ENCODE measurements at places on chromosomes 3 and 15. TPM values are rescaled to one million over a fixed set of nuclear protein-coding genes. Genes with fewer than 3 reads are reported as not detected.

Gene TGM4
- not detected for polyA plus RNA-seq

Gene PRICKLE2
- polyA plus RNA-seq = 19.6 TPM

Gene CCDC13
- 2.1 TPM for polyA plus RNA-seq

Gene SUCNR1
- polyA plus RNA-seq = 11.7 TPM

Gene A4GNT
- 1.7 TPM for polyA plus RNA-seq

DNA sequence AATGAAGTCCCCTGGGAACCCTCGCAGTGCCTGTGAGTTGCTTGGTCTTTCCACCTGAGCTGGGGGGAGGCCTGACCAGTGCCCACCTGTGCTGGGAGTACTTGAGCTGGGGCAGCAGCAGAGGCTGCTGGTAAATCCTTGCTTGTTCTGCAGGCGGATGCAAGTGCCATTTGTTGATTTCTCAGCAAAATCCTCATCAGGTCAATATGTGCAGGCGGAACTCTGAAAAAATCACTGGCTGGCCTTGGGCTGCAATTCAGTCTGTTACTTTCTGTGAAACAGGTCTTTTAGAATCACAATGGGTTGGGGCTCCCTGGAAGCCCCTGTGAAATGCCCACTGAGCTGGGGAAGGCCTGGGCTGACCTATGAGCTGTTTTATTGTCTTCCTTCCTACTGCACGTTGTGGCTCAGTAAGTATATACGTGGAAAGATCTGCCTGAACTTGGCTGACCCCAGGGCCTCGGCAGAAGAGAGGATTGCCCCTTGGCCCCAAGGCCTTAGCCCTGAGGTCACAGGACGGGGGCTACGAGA, 182.0 kb upstream of the RGMA start:
- DNase-seq = no peak

GRCh38 chr15:63156755-63157117, 541 bp downstream of the RPS27L start:
- DNase-seq = peak; percentile 53

GRCh38 chr15:87498560-87498959, 758.0 kb downstream of the NTRK3 start:
- DNase-seq = no peak

DNA sequence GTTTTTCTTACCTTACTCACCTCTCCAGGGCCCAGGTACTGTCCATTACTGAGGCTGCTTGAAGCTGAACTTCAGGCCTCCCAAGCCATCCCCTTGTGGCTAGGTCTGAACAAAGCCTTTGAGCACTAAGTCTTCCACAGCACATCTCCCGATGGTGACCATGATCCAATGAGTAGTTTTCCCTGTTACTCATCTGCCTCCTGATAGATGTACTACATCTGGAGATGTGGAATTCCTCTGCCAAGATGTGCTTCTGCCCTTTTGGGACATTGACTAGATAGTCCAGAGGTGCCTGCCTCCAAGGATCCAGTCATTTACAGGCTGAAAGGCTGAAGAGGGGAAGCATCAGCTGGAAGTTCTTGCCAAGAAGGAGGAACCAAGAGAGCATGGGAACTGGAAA, 28.9 kb upstream of the SLC35G2 start:
- no peak for DNase-seq

GRCh38 chr15:38406436-38406835, 47.5 kb upstream of the FAM98B start:
- no peak for DNase-seq

GRCh38 chr3:195698325-195698646, 22.5 kb upstream of the MUC20 start:
- no peak for DNase-seq

- DNase-seq = no peak
These were observed 172.7 kb upstream of the TRIM42 start for GRCh38 chr3:140505213-140505612.

DNA sequence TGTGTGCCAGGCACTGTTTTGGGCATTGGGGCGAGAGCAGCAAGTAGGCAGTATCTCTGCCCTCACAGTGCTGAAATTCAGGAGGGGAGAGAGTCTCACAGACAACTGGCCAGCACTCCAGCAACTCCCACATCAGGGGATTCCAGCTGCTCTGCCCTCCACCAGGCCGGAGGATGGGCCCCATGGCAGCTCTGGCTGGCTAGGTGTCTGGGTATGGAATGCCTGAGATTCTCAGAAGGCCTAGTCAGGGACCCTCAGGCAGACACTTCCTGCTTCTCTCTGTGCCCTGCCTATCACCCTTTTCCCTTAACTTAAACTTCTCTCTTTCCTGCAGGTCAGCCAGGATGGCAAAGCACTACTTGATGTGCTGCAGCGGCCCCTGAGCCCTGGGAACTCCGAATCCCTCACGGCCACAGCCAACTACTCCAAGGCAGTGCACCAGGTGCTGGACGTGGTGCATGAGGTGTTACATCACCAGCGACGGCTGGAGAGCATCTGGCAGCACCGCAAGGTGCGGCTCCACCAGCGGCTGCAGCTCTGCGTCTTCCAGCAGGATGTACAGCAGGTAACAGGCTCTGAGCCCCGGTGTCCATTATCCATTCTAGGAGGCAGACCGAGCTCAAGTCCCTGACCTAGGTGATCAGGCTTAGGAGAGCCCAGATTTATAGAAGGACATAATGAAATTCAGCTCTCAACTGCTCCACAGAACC, 342.2 kb upstream of the ROPN1 start:
- DNase-seq = no peak

GRCh38 chr3:22969276-22969675, 233.9 kb upstream of the UBE2E2 start:
- no peak for DNase-seq

DNA sequence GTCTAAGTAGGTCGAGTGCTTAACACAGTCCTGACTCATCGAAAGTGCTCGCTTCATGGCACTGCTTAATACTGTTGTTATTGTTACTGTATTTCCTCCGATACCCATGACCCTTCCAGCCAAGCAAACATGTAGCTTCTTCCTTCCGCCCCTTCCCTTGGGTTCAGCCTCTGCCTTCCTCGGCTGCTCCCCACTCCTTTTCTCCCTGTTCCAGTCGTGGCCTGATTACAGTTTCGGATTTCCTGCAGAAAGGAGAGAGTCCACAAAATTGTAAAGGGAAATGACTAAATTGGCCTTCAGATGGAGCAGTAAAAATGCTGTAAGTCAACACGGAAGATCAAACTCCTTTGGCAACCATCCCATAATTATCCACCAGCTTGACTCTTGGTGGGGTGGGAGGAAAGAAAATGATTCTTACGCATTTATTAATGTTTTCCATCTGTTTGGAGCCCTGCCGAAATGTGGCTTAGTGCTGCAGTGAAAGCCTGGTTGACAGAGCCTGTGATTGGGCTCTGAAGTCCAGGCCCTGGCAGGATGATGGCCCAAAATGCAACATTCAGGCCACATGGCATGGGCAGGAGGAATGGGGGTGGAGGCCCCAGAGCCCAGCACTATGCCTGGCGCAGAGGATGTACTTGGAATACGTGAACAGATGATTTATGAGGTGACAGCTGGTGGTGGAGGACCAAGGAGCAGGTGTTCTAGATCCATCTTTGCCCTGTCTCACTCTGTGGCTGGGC, 37.6 kb downstream of the FAM3D start:
- peak; percentile 55 for DNase-seq

- DNase-seq = no peak
These were observed 205.6 kb downstream of the CADM2 start for GRCh38 chr3:85164436-85164835.

DNA sequence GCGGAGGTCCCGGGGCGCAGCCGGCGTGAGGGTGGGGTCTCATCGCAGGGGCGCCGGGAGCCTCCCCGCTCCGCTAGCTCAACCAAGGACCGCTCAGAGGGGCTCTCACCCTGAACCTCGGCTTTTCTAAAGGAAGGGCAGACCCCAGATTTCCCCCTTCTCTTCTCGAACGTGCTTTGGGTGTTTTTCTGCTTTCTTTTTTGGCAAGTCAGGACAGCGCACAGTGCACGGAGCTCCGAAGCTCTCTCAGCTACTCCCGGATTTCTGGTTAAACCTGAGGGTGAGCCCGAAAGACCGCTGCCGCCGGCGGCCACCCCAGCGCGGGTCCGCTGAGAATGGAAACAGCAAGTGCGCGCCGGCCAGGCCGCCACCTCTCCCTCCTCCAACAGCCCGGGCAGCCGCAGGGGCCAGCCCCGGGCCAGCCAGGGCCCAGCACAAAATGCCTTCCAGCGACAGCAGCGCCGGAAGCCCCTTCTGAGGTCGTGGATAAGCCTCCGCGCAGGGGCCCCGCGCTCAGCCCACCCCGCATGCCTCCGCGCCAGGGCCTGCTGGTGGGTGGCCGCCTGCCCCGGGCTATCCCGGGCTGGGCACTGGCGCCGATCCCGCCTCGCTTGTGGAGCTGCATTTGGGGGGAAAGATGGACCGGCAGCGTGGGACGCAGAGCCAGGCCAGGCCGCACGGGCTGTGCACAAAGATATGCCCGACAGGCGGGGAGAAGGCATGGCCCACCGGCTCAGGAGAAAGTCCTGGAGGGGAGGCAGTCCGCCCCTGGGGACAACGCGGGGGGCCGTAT, 8.2 kb upstream of the OCA2 start:
- no peak for DNase-seq

GRCh38 chr3:141047168-141047567, 4.0 kb upstream of the SPSB4 start:
- no peak for DNase-seq

All from right renal pelvis (tissue), 4 donors.